Natural killer cell treated with Interleukin-12 subunit alpha and Interleukin-12 subunit beta and Interleukin-15 and Interleukin-18, amount 100 ng/mL, for 72 hours (primary cell): ENCODE measurements at places on chromosomes 4 and X.

GRCh38 chr4:78542373-78542772, 9.2 kb upstream of the ANXA3 start:
- DNase-seq: no peak

GRCh38 chr4:181693517-181693916, 549.7 kb upstream of the TENM3 start:
- no peak for DNase-seq

DNA sequence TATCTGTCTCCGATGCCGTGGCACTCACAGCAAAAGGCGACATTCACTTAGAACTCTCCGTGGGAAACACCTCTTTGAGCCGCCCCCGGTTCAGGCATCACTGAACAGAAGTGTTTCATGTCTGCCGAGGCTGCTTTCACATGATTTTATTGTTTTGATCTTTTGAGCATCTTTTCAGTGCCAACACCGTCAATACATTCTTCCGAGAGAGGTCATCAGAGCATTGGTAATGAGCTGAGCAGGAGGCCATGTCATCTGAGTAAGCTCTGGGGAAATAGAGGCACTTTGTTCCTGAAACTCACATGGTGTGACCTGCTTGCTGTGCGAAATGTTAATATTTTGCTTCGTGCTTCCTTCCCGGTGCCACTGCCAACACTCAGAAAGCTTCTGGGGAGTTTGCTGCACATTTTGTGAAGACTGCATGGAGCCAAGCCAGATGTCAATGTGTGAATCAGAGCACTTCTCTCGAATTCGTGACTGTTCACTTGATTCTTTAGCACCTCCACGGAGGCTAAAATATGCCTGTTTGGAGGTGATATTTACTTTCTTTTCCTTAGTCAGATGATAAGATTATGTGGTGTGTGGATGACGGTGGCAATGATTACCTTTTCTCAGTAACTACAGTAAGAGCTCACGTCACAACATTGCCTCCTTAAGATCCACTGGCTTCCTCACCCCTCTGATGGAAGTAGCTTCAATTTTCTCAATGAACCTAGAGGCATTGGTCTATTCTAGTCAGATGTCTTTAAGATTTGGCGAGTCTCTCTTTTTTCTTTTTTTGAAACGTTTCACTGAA, 222.3 kb upstream of the HS3ST1 start:
- no peak for DNase-seq

DNA sequence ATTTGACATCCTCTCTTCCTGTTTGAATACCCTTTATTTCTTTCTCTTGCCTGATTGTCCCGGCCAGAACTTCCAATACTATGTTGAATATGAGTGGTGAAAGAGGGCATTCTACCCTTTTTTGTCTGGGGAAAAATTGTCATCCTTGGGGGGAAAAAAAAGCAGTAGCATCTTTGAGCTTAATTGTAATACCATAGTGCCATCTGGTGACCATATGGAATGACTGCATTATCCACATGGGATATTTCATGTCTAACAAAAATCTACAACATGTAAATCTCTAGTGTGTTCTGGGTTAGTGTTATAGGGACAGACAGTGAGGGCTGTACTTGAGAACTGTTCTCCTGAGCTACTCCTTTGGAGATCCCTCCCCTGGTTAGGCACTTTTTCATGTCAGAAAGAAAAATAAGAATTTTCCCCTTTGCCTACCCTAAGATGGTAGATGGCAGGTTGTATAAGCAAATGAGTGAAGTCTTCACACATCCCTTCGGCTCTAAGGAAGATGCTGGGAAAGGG, 26.0 kb downstream of the CAPN6 start:
- no peak for DNase-seq

- no peak for DNase-seq
Observed at GRCh38 chr4:153295131-153295755, 49.2 kb upstream of the MND1 start.

- no peak for DNase-seq
Observed at GRCh38 chrX:99078301-99078700, 1331.8 kb downstream of the PCDH19 start.

GRCh38 chr4:3745886-3746656, 20.1 kb upstream of the ADRA2C start:
- DNase-seq: no peak

- no peak for DNase-seq
Observed at GRCh38 chr4:30959781-30960485, 239.8 kb downstream of the PCDH7 start.

GRCh38 chr4:87410157-87410556, 12.2 kb upstream of the NUDT9 start:
- no peak for DNase-seq

- DNase-seq: no peak
Observed at GRCh38 chr4:154073107-154073822, 284.4 kb upstream of the SFRP2 start.

DNA sequence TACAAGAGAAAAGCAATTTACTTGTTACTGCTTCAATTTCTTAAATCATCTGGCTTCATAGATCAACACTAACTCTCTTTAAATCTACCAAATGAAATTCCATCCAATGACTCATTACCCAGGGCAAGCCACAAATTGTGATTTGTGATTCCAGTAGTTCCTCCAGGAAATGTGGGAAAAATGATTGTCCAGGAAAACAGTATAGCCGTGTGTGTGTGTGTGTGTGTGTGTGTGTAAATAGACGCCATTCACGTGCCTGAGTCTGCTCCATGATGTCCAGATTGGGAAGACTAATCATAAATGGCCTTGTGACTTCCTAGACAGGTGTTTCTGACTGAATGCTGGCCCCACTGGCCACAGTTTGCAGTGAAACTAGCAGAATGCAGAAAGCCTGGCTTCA, 121.3 kb downstream of the HS6ST2 start:
- DNase-seq: no peak

DNA sequence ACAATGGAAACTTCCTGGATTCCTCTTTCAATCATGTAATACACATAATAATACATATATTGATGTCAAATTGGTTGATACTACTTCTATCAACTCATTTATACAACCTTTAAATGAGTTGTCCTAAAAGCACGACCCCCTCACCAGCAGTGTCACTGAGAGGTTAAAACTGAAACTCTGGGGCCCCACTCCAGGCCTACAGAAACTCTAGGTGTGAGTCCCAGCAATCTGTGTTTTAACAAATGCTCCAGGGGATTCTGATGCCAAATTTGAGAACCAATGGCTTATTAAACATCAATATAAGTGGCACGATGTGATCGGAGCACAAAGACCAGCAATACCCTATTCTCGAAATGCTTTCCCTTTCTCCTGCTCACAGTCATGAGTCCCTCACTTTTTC, 47.9 kb downstream of the ATP8A1 start:
- no peak for DNase-seq

- DNase-seq: no peak
Observed at GRCh38 chr4:161655148-161655547, 508.7 kb downstream of the FSTL5 start.

DNA sequence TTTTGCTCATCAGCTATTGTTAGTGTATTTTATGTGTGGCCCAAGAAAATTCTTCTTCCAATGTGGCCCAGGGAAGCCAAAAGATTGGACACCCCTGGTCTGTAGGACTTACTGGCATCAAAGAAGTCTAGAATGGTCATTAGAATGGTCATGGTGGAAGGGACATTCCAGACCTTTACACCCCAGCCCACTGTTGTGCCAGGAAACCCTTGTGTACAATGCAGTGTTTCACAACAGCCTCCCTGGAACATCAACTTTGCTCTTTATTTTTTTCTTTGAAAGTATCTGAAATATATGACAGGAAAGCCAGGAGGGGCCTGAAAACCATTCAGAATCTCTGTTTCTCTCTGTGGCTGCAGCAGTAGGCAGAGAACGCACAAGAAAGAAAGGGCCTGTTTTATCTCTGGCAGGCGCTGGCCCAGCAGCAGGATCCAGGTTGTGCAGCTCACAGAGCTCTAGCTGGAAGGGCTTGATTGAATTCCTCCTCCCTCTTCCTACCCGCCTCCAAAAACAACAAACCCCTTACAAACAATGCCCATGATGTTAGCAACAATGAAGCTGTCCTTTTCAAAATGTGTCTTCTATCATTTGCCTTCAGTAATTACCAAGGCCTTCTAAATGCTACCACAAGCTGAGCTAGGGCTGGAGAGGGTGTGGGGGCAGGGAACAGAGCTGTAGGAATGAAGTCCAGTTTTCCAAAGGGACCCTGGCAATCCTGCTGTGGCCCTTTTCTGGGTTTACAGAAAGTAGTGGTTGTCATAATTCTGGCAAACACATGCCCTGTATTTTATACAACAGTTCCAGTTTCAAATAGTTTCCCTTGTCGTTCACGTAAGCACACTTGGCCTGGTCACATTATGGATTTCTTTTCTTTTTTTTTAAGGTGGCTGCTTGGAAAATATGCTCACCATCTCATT, 32.3 kb upstream of the TFDP3 start:
- DNase-seq: no peak

GRCh38 chrX:118347131-118347530, 1.2 kb downstream of the WDR44 start:
- DNase-seq: no peak

DNA sequence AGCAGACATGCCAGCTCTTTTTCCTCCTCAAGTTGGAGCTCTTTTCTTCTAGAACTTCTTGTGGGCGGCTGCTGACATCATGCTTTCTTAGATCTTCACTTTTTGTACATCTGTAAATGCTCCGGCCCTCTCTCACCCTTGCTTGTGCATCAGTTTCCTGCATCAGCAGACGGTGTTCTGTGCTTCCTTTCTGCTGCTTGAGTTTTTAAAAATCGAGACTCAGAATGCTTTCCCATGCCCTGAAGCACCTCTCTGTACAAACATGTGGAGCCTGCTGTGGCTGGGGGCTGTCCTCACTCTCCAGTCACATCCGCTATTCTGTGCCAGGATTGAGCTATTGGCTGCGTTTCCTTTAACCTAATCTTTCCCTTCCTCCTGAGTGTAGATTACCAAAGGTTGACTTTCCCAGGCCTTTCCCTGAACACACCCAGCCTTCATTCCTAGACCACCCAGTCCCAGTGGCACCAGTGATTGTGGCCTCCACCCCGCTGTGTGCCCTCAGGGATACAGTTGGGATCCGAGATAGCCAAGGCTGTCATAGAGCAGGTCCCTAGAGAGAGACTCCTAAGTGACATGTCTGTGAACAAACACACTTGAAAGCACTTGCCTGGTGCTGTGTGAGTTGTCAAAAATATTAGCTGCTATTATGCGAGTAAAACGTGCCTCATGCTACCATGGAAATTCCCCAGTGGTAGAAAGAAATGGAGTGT, 41.9 kb downstream of the TNIP2 start:
- no peak for DNase-seq

DNA sequence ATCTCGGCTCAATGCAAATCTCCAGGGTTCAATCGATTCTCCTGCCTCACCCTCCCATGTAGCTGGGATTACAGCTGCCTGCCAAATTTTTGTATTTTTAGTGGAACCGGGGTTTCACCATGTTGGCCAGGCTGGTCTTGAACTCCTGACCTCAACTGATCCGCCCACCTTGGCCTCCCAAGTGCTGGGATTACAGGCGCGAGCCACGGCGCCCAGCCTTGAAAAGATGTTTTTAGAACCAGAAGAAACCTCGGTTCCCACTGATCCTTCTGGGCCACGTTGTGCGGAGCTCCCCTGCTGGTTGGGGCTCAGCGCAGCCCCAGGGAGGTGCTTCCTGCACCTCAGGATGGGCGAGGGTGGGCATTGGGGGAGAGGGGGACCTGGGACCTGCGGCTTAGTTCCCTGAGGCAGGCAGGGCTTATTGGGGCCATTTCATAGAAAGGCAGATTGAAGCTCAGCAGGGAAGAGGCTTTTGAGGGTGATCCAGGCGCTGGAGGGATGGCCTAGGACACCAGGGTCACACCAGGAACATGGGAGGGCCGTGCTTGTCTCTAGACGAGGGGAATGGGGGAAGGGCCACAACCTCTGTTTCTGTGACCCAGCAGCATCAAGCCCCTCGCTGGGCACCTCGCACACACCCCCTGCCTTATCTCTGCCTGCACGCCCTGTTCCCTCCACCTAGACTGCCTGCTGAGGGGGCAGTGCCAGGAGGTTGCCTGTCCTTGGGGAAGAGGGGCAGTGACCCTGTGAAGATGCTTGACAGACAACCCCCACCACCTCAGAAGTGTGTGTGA, 6.3 kb upstream of the ADD1 start:
- no peak for DNase-seq

GRCh38 chr4:108052558-108053120, 63.0 kb downstream of the HADH start:
- no peak for DNase-seq

DNA sequence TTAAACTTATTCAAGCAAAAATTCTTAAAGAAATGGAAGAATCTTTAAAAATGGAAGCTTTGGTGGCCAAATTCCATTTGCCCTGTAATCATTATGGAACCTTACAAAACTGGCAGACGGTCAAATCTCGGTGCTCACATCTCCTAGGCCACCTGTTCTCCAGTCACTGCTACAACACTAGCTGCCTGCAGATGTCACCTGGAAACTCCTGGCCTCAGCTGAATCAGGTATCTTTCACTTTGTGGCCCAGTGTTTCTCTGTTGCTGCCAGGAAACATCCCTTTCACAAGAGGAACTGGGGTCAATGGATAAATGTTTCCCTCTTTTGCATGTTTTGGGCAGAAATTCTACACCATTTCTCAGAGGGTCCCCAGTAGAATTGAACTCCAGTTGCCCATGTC, 4.2 kb upstream of the CXCL3 start:
- DNase-seq: no peak

- DNase-seq: no peak
Observed at GRCh38 chr4:160372390-160372789, 1269.5 kb downstream of the RAPGEF2 start.

DNA sequence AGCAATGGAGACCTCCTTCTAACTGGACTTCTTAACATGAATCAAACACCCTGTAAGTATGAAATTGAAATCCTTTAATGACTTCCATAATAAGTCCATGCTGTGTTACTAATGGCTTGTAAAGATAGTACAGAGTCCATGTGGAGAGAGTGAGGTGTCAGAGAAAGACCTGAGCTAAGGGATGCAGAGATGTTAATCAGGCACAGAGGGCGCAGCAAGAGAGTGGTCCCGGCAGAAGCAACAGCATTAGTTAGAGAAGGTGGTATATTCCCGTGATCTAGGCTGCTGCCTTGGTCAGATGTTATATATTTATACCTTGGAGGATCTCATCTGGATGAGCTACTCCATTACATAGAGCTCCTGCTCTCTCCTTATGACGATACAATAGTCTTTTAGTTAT, 295.3 kb downstream of the LDB2 start:
- DNase-seq: no peak

- DNase-seq: peak; percentile 79
Observed at GRCh38 chr4:76950052-76950955, 752 bp downstream of the SEPTIN11 start.

GRCh38 chr4:81405900-81406401, 65.8 kb downstream of the RASGEF1B start:
- DNase-seq: no peak

GRCh38 chr4:40587826-40588225, 41.8 kb downstream of the RBM47 start:
- DNase-seq: no peak
